ENCODE measurements at places on chromosomes 7 and 10.

GRCh38 chr10:30359373-30360206, 10.5 kb upstream of the MTPAP start:
- peak; percentile 58 for DNase-seq

- no peak for DNase-seq
These were observed 71.7 kb downstream of the ARID5B start for GRCh38 chr10:61973169-61973568.

- no peak for DNase-seq
These were observed 634 bp upstream of the HDAC9 start for GRCh38 chr7:18494821-18495408.

- no peak for DNase-seq
These were observed 139.5 kb downstream of the ACTR3B start for GRCh38 chr7:152899004-152899403.

- no peak for DNase-seq
These were observed 92.4 kb upstream of the SGCE start for GRCh38 chr7:94748376-94748775.

DNA sequence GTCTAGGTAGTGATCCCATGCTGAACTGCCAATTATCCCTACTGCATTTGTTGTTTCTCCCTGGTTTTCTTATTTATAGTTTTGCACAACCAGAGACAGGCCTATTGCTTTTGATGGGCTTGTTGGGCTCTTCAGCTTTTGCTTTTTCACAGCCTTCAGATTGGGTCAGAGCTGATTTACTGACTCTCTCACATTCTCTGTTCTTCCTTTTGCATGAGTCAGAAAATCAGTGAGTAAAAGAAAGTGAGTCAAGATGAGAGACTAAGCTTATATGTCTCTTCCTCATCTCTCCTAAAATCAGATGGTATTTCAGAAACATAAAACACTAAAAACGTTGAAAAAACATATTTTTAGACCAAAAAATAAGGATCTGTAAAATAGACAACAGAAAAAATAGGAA, 1135.4 kb downstream of the XPNPEP1 start:
- no peak for DNase-seq

GRCh38 chr10:27470885-27471284, 33.2 kb upstream of the RAB18 start:
- no peak for DNase-seq

DNA sequence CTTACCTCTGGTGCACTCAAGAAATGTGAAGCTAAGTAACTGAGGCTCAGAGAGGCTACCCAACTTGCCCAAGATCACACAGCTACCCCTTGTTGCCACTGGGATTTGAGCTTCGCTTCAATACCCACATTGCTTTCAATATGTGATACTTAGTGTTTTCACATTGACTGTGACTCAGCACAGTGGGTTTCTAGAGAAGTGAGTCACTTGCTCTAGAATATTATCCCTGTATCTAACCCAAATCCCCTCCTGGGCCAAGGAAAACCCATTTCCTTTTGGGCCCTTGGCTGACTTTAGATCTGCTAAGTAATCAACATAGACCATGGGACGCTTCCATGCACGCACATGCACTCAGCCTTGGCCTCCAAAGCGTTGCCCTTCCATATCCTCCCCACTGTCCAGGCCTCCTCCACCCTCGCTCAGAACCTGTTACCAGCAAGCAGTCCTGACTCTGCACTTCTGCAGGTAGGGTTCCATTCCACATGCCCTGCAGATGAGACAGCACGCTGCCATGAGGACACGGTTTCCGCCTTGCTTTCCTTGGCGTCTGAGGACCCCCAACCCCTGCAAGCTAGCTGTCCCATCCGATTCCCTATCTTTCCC, 87.7 kb upstream of the CHST15 start:
- no peak for DNase-seq

DNA sequence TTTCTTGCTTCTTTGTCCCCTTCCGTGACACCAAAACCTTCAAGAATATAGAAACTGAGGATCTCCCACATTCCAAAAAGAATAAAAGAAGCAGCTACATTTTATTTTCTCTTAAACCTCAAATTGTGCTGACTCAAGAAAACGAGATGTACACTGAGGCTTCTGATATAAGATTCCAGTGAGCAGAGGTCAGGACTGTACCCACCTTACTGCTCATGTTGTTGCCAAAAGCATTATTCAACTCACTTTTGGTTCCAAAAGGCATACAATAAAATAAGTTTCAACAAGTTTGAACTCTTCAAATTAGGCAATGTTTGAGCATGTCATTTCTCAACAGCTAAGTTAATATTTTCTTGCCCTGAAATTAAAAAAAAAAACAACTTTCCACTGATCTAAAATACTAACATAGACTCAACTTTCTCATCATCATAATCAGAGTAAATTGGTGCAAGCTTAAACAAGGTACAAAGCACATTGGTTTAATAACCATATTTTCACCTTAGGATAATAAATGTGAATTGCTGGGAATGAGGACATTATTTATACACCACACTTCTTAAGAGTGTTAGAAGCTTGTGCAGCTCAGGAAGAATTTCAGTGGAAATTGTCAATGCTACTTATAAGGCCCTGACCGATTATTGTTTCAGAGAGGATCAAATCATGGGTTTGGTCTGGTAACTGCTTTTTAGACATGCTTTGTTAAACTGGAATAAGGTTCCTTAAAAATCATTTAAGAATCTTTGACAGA, 629.0 kb upstream of the IGFBP3 start:
- no peak for DNase-seq

DNA sequence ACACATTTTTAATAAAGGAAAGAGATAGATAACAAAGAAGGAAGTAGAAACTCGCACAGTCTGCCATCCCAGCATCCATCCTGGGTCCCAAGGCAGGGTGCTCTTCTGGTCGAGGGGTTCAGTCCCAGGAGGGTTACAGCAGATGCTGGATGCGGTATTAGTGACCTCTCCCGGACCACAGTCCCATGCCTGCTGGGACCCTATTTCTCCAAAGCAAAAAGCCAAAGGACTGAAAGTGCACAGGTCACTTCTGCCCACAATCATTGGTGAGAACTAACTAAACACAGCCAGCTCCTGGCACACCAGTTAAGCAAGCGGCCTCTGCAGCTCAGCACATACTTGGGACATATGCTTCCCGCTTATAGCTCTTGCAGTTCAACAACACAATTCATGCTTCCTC, 96.1 kb upstream of the HABP2 start:
- DNase-seq = no peak

- DNase-seq = no peak
These were observed 40.6 kb downstream of the MICALL2 start for GRCh38 chr7:1418505-1419309.

DNA sequence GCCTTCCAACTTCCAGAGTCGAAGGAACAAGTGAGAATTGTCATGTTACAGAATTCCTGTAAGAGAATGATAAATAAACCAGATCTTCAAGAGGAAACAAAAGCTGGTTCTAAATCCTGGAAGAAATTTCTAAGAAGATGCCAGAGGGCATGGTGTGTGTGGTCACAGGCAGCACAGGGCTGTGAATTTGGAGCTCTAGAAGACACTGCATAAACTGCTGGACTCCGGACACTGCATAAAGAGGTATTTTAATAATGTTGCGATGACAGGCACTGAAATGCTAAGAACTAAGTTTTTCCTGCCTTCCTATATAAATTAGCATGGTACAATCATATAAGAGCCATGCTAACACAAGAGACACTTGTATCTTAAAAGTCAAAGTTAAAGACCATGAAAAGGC, 86.0 kb downstream of the LARP4B start:
- no peak for DNase-seq

- DNase-seq = no peak
These were observed 450.6 kb upstream of the SORCS1 start for GRCh38 chr10:107614939-107615685.

DNA sequence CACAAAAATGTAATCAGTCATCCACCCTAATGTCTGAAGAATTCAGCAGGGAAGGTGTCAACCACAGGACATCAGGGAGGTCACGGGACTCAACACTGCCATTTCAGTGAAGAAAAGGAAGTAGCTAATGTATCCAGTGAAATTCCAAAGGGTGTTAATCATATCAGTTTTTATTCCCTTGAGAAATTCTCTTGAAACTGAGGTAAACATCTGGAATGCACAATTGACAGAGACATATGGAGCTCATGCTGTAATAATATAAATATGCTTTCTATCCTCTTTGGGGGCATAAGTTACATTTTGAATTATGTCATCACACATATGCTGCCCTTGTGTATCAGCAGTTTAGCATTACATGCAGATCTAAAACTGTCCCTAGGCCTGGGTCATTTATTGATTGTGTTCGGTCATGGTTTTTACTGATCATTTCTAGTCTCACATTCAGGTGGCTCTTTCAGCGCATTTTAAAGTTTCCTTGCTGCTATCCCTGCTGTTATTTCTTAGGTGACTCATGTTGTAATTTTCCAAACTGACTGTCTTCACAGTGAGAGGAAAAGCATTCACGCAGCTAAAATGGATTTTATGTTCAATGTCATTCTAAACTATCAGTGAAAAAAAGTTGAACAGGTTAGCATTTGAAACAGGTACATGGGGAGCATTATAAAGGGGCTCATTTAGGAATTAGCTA, 273.9 kb downstream of the TSPAN12 start:
- DNase-seq = no peak

DNA sequence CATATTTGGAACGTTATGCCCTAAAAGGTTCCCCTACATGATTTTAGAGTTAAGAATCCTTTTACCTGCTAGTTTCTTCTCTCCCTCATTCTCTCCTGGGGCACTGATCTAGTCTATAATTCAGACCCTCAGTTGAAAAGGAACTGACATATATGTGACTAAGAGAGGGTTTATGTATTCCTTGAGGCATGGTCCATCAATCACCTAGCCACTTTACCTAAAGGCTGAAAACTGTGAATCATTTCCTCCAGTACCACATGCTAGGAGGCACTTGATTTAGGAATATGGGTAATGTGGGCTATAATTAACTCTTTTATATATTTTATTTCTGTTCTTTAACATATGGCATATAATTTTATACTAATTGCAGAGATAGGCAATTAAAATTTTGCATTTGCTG, 303.5 kb downstream of the BBS9 start:
- no peak for DNase-seq

GRCh38 chr7:108034586-108034985, 31.6 kb upstream of the LAMB1 start:
- no peak for DNase-seq

All from CD4-positive, alpha-beta T cell treated with Interleukin-15 for 1 hour (primary cell).